Right renal pelvis (tissue), 4 donors: ENCODE measurements at places on chromosomes 13 and 19.

DNA sequence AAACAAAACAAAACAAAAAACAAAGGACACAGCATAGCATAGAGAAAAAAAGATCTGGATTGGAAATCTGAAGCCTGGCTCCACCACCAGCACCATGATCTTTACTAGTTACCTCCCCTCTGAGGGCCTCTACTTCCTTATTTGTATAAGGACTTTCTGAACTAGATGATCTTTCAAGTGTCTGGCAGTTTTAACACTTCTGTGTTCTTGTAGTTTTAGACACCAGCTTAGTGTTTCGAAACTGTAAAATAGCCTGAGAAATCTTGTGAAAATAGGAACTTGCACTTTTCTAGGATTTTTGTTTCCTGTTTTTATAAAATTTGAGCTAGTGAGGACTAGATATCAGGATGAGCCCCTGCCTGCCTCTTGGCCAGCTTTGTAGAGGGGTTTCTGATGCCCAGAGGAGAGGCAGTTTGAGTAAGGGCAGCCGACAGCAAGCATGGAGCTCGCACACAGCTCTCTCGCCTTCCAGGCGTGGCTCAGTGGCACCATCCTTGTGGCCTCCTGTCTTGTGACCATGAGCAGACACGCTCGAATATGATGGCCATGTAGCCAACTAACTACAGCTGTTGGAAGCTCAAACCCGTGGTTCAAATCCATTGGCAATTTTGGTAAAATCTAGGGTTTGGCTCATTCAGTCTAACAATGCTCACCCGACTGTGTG, 319.0 kb downstream of the KCNRG start:
- no peak for DNase-seq

DNA sequence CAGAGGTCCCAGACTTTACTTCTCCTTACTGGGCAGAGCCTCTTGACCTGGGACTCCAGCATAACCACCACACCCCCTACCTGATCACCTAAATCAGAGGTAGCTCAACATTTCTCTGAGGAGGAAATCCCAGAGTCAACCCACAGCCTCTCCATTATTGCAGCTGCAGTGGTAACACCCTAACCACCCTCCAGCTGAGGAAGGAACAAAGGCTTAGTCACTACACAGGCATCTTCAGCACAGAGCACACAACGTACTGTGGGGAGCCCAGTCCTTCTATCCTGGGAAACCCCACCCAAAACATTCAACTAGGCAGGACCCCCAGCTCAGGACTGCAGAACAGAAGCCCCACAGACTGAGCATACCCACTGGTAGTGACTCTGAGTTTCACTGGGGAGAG, 824.7 kb upstream of the SLITRK5 start:
- no peak for DNase-seq

- DNase-seq, result no peak
Measured at GRCh38 chr19:7460562-7460966, 28.3 kb downstream of the PEX11G start.

DNA sequence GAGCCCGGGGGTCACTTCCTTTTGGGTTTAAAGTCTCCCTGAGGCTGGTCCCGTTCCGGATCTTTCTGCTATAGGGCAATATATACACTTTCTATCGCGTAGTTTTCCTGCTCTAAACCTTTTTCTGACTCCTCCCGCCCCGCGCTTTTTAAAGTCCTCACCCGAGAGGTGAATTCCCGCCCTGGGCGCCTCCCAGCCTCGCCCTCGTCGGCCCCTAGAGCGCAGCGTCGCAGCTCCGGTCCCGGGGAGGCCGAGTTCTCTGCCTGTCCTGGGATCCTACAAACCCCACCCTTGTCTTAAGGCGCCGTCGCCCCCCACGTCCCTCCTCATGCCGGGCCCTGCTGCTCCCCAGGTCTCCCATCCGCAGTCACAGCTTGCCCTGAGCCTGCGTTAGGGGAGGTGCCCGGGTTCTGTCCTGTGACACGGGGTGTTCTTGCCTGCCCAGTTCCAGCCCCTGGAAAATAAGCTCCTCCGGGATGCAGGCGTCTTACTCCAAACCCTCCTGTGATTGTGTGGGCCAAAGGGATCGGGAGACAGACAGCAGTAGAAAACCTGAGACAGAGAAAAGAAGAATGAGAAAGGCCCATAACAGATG, 491 bp downstream of the ZNF525 start:
- no peak for DNase-seq

- no peak for DNase-seq
Measured at GRCh38 chr13:99053636-99054233, 75.9 kb upstream of the DOCK9 start.

GRCh38 chr13:112877976-112878955, 90.7 kb upstream of the MCF2L start:
- DNase-seq, result no peak

- no peak for DNase-seq
Measured at GRCh38 chr19:44657211-44657921, 13.7 kb downstream of the PVR start.

- no peak for DNase-seq
Measured at GRCh38 chr19:958967-959855, 24.9 kb upstream of the WDR18 start.

DNA sequence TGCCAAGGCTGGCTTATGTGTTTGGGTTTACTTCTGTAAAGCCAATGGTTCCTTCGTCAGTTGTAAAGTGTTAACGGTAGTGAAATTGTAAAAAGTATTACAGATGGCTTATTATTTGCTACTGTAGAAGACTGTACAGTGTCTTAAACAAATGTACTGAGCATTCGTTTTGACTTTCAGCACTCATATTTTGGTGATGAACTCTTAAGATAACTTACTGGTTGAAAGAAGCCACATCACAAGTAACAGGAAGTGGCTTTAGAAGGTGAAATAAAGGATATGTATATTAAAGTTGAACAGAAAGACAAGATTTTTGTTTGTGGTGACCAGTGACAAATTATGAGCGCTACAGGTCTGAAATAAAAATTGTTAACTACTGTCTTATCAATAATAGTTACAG, 64.2 kb downstream of the URI1 start:
- DNase-seq, result no peak

DNA sequence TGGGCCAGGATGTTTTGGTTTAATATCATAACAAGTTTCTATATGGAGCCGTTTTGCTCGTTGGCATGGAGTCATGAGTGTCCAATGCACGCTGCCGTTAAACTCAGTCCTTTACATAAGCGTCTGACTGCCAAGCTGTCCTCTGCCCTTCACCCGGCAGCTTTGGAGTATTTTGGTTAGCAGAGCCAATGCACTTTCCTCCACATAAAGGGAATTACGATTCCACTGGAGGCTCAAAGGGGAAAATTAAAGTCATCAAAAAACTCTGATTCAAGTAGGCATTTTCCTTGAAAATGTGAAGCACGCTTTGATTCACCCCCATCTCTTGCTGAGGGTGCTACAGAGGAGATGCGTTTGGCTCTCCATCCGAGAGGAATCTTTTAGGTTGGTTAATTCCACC, 144.4 kb upstream of the ARGLU1 start:
- no peak for DNase-seq

DNA sequence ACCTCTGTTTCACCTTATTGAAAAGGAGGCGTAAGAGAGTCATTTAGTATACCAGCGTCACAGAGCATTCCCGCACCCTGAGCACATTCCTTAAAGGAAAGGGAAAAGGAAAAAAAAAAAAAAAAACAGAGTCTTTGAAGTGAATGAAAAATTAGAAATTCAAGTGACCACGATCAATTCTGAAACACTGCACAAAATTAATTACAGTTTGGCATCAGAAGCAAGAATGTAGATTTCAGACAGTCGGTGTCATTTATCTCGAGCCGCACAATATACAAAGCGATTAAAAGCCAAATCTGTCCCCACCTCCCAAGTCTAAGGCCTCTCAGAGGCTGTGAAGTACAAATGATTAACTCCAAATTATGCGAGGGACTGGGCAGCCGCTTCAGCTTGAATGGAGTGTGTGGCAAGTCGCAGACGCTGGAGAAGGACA, 173.7 kb upstream of the ZNF507 start:
- no peak for DNase-seq

DNA sequence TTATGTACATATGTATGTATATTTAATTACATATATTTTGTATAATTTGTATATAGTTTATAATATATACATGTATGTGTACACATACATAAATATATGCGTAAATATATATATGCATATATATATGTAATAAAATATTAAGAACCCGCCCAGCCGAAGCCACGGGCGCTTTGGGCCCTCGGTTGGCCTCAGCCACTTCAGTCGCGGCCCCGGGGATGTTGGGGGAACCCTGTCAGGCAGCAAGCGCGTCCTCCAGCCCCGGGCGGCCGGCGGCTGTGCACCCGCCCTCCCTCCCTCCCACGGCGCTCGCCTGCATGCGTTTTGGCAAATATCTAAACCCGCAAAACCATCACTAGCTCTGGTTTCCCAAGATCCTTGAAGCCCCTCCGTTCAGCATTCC, 7.9 kb upstream of the ZNF606 start:
- no peak for DNase-seq

DNA sequence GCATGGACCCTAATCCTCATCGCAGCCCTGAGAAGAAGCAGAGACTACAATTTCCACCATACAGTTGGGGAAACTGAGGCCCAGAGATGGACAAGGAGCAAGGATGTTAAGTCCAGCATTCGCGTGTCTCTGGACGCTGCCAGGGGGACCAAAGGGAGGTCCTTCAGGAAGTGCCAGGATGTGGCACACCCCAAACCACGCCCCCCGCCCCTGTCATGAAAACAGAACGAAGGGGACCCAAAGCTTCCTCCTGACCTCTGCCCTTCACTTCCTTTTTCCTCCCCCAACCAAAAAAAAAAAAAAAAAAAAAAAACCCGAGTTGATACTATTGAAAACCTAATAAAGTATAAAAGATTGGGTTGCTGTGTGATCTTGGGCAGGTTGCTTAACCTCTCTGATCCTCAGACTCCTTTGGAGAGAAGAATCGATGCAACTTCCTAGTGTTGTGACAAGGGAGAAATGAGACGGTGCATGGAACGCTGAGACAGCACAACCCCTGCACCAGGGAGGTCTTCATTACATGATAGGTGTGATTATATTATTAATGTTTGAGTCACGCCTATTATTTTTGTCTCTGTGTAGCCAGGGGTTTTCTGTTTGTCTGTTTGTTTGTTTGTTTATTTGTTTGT, 2.7 kb upstream of the ZBTB7A start:
- DNase-seq, result no peak

DNA sequence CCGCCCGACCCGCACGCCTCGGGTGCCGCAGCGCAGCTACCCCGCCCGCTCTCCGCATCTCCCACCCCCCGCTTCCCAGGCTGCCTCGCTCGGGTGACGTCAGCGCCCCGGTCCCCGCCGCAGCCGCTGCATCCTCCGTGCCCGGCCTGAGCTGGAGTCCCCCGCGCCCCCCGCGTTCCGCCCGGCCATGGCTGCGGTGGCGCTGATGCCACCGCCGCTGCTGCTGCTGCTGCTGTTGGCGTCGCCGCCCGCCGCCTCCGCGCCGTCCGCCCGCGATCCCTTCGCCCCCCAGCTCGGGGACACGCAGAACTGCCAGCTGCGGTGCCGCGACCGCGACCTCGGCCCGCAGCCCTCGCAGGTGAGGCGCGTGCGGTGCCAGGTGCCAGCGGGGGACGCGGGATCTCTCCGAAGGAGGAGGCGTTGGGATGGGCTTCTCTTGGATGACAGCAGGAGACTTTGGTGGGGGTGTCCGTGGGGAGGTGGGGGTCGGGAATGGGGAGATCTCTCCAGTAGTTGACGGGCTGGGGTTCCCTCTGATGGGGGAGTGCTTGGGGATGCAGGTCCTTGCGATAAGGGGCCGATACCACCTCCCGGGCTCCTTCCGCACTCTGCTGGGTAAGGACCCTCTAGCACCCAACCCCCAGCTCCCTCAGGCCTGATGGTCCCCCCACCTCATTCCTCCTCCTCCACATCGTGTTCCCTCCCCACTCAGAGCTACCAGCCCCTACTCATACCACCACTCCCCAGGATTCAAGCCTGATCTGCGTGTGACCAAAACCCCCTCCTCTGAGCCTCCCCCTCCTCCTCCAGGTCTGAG, at the start of gene TMEM59L:
TSS of gene TMEM59L (plus strand) at position 99 of the 817 bp plus-strand sequence. CDS start at position 188, 89 bp downstream.
- no peak for DNase-seq

- DNase-seq, result no peak
Measured at GRCh38 chr19:8515317-8515716, 1.4 kb upstream of the ZNF414 start.

DNA sequence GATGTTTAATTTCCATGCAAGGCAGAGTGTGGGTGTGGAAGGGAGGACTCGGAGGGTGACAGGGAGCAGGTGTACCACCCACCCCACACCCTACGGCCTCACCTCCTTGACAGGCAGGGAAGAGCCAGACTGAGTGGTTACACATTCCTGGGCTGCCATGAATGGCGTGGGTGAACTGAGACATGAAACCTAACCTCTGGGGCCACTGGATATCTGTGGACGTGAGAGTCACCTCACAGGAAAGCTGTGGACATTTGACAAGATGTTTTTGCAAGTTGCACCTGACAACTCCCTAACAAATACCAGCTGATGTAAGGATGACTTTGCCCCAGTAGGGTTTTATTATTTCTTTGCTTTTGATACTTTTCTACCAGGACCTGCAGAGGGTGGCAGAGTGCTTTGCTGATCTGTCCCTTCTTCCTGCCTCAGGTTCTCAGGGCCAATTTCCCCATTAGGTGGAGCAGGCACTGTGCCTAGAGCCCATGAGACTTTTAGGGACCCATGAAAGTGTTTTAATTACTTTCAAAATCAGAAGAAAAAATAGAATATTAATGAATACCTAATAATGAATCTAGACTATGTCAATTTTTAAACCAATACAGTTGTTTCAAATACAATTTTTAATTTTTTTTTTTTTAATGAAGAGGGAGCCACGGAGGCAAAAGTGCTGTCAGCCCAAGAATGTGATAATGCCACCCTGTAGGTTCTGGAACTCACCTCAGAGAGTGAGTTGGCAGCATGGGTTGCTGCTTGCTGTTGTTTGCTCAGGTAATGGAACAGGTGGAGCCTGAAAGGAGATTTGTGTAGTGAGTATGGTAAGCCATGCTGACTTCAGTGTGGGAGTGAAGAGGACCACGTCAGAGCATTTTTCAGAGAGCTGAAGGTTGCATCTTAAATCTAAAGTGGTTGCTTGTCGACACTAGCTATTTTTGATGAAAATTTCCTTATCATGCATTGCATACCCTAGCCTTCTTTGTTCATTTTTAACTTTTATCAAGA, 58.0 kb upstream of the CYSLTR2 start:
- no peak for DNase-seq

GRCh38 chr19:45186509-45187334, 8.1 kb downstream of the BLOC1S3 start:
- DNase-seq, result no peak

- no peak for DNase-seq
Measured at GRCh38 chr13:73683746-73684145, 450.5 kb downstream of the KLF12 start.

DNA sequence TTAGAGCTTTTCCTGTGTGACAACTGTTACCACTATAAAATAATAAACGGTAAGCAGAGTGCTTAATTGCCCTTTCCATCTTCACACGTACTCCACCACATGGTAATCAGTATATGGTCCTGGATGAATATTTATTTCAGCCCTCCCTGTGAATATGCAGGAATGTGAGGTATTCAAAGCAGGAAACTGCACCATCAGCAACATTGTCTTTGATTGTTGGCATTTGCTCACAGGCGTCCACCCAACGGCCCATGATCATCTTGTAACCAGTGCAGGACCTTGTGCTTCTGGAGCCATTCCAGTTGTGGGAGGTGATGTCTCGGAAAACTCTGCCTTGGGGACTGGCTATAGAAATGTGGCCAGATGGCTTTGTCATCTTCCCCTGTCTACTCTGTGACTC, 132.6 kb downstream of the COG6 start:
- DNase-seq, result no peak

GRCh38 chr19:4525563-4526002, 7.3 kb upstream of the PLIN4 start:
- DNase-seq, result no peak

GRCh38 chr19:681029-682019, 5.1 kb downstream of the FSTL3 start:
- DNase-seq, result no peak

GRCh38 chr19:10315335-10316214, at the start of gene FDX2:
Gene FDX2, minus strand, starts transcription at chr19:10316015. Its CDS starts 19 bp downstream, at chr19:10315996.
- no peak for DNase-seq
